T follicular helper cell (primary cell): ENCODE measurements at places on chromosomes 7 and 10.

GRCh38 chr10:80144067-80144695 is 11.7 kb downstream of the PLAC9 start:
- DNase-seq: peak; percentile 3

- no peak for DNase-seq
These were observed 85.3 kb upstream of the RPA3 start for GRCh38 chr7:7803715-7804178.

DNA sequence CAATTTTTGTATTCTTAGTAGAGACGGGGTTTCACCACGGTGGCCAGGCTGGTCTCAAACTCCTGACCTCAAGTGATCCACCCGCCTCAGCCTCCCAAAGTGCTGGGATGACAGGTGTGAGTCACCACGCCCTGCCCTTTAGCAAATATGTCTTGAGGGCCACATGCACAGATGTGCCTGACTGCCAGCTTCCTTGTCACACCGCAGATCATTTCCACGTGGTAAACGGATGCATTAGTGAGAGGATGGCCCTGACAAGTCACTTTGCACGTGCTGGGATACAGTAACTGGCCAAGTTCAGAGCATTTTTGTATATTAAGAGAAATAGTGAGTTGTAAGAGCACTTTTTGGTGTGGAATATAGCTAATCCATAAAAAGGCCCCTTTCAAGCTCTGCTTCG is 44.3 kb upstream of the FAM180A start:
- DNase-seq: no peak

DNA sequence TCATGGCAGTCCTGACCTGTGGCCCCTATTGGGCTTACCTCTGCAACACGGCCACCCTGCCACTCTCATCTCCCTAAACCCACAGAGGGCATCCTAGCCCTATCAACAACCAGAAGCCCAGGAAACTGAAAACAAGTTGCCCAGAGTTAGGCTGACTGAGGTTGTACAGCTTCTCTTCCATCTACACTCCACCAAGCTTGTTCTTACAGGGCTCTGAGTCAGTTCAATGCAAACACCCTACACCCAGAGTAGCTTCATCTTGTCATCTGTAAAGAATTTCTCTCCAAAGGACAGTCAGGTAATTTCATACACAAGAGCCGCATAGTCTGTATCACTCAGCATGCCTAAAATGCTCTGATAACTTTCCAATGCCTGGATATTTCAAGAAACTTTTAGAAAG is 175.4 kb downstream of the ARID5B start:
- no peak for DNase-seq

DNA sequence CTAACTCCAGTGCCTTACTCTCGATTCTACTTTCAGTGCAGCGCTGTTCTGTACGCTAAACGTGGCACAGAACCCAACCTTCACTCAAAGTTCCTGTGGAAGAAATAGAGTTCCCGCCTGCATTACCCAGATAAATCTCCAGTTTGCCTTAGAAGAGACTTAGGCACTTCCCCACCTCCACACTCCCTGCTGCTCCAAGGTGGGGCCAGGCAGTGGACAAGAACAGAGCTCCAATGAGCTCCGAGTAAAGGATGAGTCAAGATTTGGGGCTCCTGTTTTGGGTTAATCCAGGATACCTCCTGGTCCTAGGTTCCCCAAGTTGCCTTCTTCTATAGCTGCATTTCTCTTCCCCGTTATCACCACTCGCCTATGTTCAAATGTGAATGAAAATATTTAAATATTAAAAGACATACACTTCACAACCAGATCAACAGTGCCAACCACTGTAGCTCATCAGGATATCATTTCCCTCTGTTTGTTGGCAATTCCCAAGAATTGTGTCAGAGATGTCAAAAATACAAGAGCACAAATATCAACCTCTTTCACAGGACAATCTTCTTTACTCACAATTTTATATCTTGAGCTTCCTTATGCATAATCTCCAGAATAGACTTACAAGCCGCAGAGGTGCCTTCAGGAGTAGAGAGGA is 48.0 kb downstream of the MALSU1 start:
- DNase-seq: no peak

- DNase-seq: no peak
These were observed 16.0 kb downstream of the FAM13C start for GRCh38 chr10:59346321-59346720.

DNA sequence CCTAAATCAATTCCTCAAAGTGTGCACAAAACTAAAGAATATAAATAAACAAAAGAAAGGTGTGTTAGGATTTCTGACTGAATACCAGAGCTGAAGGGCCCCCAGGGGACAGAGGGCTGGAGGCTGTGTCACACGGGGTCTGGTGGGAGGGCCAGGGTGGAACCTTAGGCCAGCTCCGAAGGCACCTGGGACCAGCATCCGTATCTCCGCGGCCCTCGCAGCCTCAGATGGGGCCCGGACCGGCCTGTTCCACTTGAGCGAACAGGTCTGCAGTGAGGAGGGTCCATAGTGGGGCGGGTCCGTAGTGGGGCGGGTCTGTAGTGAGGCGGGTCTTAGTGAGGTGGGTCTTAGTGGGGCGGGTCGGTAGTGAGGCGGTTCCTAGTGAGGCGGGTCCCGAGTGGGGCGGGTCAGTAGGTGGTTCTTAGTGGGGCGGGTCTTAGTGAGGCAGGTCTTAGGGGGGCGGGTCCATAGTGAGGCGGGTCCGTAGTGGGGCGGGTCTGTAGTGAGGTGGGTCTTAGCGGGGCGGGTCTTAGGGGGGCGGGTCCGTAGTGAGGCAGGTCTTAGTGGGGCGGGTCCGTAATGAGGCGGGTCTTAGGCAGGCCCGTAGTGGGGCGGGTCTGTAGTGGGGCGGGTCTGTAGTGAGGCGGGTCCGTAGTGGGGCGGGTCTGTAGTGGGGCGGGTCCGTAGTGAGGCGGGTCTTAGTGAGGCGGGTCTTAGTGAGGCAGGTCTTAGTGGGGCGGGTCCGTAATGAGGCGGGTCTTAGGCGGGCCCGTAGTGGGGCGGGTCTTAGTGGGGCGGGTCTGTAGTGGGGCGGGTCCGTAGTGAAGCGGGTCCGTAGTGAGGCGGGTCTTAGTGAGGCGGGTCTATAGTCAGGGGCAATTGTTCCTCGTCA is 15.1 kb downstream of the GPR146 start:
- DNase-seq: no peak

DNA sequence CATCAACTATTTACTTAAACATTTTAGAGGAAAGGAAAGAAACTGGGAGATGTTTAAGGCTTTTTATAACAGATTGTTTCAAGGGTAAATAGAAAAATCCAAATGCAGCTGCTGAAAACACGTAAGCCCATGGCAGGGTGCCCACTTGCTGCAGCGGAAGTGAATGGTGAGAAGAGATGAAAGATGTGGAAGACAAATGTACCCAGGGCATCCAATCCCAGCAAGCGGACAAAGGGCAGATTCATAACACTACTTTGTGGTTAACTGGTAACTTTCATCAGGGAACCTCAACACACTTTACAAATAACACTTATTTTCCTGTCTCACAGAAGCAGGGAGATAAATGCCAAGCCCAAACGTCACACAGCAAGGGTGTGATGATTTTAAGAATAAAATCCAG is 358.4 kb downstream of the KCNMA1 start:
- no peak for DNase-seq

GRCh38 chr10:103558911-103559310 is 65.4 kb downstream of the NEURL1 start:
- DNase-seq: no peak

DNA sequence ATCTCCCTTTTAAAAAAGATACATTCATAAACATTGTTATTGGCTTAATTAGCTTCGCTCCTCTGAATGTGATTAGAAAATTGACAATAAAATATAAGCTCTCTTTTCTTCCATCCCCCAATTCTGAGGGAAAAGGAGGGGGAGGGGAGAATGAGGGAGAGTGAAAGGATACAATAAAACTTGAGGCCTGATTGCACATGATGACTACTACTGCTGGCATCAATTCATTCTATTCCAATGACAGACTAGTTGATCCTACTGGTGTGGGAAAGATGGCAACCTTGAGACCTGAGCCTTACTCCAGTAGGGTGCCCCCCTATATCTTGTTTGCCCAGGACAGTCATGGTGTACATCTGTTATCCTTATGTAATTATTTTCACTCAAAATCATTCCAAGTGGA is 4.5 kb upstream of the IQUB start:
- no peak for DNase-seq

DNA sequence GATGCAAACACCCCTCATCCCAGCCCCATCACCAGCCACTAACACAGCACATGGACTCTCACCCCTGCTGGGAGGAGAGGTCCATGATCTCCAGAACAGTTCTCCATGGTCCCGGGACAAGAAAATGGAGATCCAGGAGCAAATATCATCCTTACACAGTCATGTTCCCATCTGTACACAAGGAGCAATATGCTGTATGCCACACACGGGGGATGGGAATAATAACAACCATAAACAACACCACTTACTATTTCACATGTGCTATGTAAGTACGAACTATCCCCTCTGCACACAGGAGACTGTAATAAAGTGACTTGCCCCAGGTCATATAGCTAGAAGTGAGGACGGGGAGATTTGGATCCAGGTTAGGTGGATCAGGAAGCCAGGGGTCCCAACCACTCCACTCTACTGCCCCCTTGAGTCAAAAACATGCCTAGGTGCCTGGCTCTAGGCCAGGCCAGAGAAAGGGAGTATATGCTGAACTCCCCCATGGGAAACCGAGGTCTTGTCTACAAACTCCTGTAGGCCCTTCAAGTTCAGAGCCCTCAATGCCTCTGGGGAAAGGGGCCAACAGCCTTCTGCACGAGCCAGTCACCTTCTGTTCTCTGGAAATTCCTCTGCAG is 34.1 kb downstream of the LRRC20 start:
- no peak for DNase-seq

GRCh38 chr10:124677293-124677699 is 66.9 kb downstream of the FAM53B start:
- no peak for DNase-seq

DNA sequence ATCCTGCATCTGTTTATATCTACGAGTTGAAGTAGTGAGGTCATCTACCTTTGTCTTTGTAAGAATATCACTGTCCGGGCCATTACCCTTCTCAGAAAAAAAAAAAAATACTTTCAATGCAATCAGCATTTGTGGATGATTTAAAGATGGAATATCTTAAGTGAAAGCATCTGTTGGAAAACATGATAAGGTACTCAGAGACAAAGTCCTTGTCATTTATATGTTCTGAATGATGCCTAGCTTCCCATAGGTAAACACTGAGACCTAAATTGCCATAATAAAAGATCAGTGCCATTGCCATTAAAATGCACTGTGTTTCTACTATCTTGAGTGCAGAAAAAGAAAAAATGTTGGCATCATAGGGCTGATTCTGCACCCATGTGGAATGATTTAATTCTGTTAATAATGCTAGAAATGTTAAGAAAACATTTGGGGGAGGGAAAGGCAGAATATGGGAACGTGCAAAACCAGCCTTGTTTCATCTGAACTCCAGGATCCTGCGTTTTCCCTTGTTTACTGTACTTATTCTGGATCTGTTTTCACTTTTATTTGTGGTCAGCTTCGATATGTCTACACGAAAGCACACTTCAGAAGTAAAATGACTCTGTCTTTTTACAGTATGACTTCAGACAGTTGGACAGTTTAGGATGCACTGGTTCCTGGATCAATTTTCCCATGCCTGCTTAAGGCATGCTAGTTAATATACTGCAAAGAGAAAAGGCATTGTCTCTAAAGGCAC is 669.8 kb downstream of the SUGCT start:
- no peak for DNase-seq

- DNase-seq: no peak
These were observed 21.1 kb downstream of the MCM10 start for GRCh38 chr10:13182424-13182823.

DNA sequence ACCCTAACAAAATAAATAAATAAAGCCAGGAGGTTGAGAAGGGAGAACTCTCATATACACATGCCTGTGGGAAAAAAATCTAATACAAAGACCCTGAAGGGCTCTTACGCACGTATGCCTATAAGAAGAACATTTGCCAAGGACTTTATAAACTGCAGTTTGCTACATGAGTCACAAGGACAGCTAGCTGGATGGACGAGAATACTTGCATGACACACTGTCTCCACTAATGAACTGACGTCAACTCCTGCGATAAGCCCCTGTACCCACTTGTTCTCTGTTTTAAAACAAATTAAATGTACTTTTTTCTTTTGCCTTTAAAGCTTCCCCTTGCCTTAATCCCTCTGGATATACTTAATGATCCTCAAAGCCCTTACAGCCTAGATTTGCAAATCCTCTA is 374.6 kb upstream of the GHITM start:
- no peak for DNase-seq

DNA sequence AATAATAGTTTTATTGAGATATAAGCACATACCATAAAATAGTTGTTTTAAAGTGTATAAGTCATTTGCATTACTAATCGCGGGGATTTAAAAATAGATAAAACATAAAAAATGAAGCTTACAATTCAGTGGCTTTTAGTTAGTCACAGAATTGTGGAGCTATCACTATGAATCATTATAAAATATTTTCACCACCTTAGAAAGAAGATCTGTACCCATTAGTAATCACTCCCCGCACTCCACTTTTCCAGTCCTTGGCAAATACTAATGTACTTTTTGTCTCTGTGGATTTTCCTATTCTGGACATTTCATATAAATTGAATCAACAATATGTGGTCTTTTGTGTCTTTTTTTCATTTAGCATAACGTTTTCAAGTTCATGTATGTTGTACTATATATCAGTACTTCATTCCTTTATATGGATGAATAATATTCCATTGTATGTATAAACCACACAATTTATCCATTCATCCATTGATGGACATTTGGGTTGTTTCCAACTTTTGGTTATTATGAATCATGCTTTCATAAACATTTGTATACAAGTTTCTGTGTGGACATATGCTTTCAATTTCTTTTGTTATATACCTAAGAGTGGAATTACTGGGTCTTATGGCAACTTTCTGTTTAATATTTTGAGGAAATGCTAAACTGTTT is 162.5 kb downstream of the MAGI2 start:
- DNase-seq: no peak

DNA sequence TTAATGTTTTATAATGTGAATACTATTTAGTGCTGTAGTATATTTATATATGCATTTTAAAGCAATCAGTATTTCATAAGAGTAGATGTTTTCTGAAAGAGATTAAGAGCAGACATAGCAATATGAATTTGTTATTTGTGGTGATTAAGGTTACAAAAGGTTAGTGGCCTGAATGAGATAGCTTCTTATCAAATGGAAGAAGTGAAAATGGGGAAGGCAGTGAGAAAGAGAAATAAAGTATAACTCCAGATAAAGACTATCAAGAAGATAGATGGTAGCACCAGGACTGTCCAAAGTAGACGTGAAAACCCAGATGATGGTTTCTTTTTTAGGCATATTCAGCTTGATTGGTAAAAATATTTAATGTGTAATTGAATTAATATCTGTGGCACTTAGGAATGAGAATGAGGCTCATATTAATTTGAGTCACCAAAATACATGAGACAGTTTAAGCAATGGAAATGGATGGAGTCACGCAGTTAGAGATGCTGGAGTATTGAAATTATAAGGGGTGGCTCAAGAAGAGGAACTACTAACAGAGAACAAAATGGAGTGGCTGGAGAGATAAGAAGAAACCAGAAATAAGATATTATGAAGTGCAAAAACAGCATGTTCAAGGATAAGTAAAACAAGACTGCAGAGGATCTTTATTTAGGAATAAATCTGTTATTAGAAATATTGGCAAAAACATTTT is 288.0 kb upstream of the SEMA3C start:
- DNase-seq: no peak
